OCI-M1 (cell line): ENCODE measurements at places on chromosomes 7 and 10.
A peak's percentile ranks its signal among the peaks of the same experiment; 100 is the strongest.

DNA sequence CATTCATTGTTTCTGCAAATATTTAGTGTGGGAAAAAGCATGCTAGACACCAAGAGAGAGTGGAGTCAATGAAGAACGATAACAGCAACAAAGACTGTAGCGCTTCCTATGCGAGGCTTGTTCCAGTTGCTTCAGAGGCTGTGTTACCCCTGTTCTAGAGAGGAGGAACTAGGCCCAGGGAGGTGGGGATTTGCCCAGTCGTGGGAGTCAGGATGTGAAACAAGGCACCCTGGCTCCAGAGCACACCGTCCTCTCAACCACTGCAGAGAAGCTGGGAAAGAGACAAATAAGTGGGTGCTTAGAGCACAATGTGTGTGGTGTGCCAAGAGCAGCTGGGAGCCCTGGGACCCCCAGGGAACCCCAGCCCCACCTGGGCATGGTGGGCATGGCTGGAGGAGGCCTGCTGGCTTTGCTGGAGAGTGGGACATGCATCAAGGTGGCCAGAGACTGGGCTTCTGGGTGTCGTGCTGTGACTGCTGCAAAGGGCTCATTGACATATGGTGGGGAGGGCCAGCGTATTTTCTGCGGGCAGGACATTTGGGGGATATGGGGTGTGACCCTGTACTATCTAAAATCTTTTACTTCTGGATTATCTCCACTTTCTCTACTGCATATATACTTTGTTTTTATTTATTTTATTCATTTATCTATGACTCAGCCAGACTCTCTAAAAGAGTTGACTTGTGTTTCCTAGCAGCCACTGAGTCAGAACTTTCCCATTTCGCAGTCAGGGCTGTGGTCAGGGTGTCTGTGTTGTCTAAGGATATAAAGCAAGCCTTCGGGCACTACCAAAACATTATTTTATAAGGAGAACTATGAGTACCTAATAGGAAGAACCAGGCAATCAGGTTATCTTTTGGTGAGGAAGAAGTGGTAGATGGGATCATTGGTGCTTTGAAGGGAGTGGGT lies 95.4 kb downstream of the TCF7L2 start:
- DNase-seq: no peak

DNA sequence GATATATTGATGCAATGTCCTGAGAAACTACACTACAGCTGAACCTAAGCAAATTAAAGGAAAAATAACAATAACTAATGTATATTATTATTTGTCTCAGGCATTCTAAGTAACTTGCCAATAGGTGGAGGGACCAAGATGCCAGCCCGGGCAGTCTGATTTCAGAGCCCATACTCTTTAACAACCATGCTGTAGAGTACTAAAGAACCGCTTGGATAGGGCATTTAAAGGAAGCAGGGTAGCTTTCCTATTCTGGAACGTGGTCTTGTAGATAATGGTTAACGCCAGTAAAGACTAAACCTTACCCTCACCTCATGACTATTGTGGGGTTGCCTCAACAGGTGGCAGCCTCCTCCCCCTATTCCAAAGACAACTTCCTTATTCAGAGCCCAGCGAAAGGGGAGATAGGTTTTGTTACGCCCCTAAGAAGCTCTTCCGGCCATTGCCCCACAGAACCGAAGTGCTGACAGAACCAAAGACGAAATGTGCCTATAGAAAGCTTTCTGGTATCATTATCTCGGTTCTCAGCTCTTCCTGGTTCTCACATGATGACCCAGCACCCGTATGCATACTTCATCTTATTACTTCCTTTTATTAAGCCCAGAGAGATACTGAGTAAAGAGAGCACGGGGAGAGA lies 707 bp upstream of the C1GALT1 start:
- DNase-seq: peak; percentile 89

GRCh38 chr7:41261080-41261479 lies 441.8 kb downstream of the INHBA start:
- DNase-seq: peak; percentile 0

GRCh38 chr7:307970-308369 lies 18.0 kb downstream of the FOXL3 start:
- no peak for DNase-seq

DNA sequence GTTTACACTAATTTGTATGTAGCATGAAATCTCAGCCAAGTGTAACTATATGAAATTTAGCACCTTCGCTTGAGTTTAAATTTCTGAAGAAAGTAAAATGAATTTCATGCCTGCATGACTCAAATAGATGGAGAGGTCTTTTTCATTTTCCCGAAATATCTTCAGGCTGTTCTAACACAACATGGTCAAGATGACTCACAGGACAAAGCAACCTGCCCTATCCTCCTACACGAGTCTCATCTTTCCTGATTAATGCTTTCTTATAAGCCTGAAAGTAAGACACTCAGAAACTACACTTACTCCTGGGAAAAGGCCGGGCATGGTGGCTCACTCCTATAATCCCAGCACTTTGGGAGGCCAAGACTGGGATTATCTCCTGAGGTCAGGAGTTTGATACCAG lies 41.2 kb downstream of the CH25H start:
- DNase-seq: no peak

- no peak for DNase-seq
Measured at GRCh38 chr7:103106005-103106702, 31.2 kb downstream of the ARMC10 start.

GRCh38 chr7:55189146-55189766 lies 170.4 kb downstream of the EGFR start:
- no peak for DNase-seq

GRCh38 chr10:112949875-112950507 lies at the start of gene TCF7L2:
Gene TCF7L2, plus strand, starts transcription at chr10:112950247. Its CDS starts 510 bp downstream, at chr10:112950757.
- DNase-seq: peak; percentile 94

DNA sequence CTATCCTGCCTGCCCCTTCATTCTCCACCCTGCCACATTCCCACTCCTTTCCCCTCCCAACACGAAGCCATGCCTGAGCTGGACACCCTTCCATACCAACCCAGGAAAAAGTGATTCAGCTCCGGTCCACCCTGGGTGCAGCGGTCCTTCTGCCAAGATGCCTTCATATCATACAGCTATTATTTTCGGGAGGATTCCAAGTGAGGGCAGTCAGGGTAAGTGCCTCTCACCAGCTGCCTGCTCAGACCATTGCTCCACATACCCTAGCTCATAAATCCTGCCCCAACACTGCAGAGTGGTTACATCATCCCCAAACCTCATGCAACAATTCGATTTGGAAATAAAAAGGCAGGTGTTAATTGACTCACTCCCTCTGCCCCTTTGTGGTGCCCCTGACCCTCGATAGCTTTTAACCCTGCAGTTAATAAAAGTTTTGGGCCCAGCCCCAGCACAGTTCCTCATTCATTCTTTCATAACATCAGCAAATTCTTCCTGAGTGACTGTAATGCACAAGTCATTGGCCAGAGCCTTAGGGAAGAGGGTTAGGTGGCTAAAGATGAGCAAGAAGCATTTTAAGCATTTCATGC lies 42.6 kb downstream of the ZNF503 start:
- peak; percentile 19 for DNase-seq
